ENCODE measurements at places on chromosomes 2 and 18. TPM values are rescaled to one million over a fixed set of nuclear protein-coding genes. Genes with fewer than 3 reads are reported as not detected.

DNA sequence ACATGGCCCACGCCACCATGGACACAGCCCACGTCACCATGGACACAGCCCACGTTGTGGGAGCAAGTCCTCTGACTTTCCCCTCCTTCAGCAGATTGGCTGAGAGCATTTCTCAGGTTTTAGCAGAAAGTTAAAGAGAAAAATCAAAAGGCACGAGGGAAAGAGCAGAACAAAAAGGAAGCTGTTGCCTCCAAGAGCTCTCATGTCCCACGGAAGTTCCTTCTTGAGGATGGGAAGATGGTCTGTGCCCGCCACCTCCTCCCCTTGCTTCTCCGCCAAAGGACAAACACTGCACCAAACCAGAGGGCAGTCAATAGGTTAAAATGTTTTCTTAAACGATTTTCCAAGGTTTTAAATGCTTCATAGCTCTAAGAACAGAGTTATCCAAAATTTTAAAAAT is 148.4 kb downstream of the HDAC4 start:
- DNase-seq = no peak

DNA sequence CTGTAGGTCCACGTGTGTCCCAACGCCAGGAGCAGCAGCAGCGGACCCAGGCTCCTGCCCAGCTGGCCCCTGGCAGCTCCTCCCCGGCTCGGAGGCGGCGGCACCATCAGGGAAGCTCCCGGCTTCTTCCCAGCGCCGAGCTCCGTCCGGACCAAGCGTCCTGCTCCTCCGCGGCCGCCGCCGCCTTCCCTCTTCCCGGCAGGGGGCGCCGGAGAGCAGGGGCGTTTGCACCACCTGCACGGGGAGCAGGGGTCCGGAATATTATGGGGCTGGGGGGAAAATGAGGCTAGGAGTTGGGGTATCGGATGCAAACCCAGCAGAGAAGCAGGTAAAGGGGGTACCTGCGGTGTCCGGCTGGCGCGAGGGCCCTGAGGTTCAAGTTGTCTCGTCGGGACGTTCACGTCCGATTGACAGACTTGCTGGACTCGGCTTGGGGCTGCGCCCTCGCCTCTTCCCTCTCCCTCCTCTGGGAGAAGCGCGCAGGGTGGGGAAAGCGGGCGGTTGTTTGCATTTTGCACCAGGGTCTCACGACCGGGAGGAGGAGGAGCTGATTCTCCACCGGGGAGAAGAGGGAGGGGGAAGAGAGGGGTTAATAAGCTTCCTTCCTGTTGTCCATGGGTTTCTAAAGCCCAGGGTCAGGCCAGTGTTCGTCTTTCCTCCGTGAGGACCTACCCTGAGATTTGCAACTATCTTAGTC is at the start of gene CCBE1:
Gene CCBE1, minus strand, starts transcription at position 188 of the 697 bp plus-strand sequence.
- DNase-seq = no peak

Gene GCFC2
- 14.4 TPM for total RNA-seq

- DNase-seq = no peak
These were observed 541.8 kb downstream of the SOX11 start for GRCh38 chr2:6233993-6234392.

- DNase-seq = no peak
These were observed 13.8 kb downstream of the PDIA6 start for GRCh38 chr2:10798783-10799182.

GRCh38 chr2:190791976-190792575 is 88.5 kb upstream of the GLS start:
- DNase-seq = no peak

Gene UGT1A3
- total RNA-seq = not detected
